ENCODE measurements at places on chromosomes 3 and 15.

DNA sequence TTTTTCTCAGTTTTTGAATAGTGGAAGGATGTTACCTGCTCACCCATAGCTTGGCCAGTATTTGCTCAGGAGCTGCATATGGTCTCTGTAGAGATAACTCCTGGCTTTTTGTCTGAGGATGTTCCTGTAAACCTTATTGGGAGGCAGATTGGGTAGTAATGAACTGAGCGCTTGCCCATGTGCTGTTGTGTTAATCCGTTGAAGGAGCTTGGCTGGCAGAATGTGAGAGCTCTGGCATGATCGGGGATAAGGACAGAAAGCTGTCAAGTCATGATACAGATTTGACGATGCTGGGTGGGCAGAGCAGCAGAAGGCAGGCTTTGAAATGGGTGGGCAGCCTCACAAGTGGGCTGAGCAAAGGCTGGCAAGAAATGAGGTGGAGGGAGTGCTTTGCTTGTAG is 27.4 kb downstream of the SH3GL3 start:
- DNase-seq, result no peak

- no peak for DNase-seq
These were observed 179.7 kb downstream of the ADAMTS9 start for GRCh38 chr3:64508140-64508539.

- no peak for DNase-seq
These were observed 18.0 kb downstream of the ETV5 start for GRCh38 chr3:186090901-186091300.

DNA sequence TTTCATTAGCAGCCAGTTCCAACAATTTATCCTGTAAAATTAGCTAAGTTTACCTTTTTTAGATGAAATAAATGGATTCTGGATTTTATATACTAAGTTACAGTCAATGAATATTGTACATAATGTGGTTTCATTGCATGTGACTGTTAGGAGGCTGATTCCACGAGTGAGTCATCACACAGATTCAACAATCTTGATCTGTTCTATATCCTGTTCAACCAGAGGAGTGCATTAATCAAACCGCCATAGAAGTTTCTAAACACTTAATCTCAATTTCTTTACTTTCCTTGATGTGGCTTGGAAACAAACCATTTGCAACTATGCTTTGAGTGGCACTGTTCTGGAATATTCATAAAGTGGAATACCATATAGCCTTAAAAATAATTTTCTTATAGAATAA is 15.3 kb downstream of the DNAJC13 start:
- DNase-seq, result no peak

GRCh38 chr15:51253366-51253765 is 85.0 kb downstream of the CYP19A1 start:
- DNase-seq, result no peak

GRCh38 chr15:39321977-39322376 is 258.9 kb upstream of the THBS1 start:
- no peak for DNase-seq
